ENCODE measurements at places on chromosomes 16 and 17.

- no peak for DNase-seq
Measured at GRCh38 chr17:52837492-52837891, 679.0 kb upstream of the CA10 start.

DNA sequence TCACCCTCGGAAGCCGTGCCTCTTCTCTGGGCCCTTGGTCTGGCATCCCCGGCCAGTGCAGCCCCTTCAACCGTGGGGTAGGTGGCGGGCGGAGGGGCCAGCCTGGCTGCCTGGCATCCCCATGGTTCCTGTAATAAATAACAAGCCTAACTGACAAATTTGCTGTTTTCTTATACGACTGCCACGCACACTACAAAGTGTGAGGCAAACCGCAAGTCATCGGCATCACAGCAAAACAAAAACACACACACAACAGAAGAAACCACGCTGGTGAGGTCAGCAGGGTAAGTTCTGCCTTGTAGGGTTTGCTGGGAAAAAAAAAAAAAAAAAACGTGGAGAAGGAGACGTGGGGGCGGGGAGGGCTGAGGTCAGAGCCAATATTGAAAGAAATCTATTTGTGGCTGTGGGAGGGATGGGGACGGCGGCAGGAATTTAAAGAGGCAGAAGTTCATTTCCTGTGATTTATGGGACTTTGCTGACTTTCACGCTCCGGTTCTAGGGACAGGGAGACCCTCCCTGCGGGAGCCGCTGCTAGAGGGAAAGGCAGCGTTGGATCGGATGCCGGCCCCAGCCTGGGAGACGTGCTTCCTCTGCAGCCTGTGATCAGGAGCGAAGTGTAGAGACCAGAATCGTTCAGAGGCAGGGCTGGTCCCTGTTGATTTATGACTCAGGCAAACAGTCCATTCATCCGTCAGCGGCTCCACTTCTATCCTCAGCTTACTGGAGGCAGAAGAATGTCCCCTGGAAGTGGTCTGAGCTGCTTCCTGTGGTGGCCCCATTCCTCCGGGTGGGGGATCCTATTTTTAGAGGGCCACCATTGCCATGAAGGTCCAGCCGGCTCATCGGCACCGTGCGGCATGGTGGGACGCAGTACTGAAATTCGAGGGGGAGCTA, 162.8 kb downstream of the FOXL1 start:
- no peak for DNase-seq

DNA sequence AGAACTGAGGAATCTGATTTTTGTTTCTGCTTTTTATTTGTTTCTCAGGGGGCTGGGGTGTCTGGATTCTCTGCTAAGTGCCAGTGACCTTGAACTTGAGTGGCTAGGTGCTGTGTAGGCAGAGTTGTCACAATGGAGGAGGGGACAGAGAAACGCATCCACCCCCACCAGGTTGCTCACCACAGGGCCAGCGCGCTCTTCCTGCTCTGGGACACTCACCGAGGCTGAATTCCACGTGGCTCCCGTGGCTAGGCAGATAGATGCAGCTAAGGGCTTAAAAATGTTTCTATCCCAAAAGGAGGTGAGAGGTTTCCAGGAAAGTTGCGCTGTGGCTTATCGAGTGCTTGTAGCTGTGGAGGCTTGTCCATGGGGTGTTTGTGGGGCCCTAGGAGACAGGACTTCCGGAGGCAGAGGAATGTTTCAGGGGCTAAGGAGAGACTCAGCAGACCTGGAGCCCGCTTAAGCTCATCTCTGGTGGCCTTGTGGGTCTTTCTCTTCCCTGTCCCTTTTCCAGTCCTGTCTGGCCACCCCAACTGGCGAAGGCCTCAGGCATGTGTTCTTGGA, 36.8 kb downstream of the ADCY7 start:
- no peak for DNase-seq

- no peak for DNase-seq
Measured at GRCh38 chr16:3745751-3746355, 28.5 kb upstream of the TRAP1 start.

DNA sequence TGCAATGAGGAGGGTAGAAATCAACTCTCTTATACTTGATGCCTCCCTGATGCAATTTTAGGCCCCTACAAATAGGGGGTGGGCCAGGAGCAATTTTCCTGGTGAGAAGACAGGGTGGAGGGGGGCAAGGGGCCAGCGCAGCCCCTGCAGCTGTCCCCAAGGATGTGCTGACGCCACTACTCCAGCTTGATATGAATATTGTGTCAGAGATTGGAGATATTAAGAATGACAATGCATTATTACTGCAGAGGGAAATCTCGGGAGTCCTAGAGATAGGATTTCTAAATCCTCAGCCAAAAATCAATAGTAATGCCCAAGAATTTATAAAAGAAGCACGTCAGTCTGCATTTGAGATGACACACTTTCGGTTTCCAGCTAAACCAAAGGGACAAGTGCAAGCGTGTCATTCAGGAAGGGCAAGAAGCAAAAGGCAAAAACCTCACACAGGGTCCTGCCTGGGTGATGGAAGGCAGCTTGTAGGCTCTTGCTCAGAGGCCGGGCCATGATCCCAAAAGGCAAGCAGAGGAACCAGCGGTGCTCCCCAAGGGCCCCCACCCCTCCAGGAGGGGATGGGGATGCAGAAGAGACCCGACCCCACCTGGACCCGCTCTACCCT, 178.8 kb downstream of the C16orf78 start:
- no peak for DNase-seq

GRCh38 chr17:18379246-18380146, 1.9 kb downstream of the EVPLL start:
- DNase-seq = no peak

- no peak for DNase-seq
Measured at GRCh38 chr17:76232342-76232741, 8.0 kb downstream of the RNF157 start.

- DNase-seq = no peak
Measured at GRCh38 chr16:63426275-63426870, 1390.1 kb upstream of the CDH8 start.

DNA sequence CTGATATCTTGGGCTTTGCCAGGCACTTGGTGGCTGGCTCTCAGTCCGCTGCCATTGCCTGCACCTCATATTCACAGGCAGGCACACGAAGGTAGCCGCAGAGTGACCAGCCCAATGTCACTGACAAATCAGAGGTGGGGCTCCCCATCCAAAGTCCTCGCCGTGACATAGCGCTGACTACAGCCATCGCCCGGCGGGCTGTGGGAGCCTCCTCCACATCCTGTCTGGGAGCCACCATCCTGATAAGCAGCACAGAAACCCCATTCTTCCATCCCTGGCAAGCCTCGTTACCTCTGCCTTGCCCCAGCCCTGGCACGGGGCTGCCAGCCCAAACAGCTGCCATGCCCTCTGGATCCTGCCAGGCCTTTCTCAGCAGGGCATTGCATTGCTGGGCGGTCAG, 437.8 kb downstream of the SLC39A11 start:
- DNase-seq = no peak

- DNase-seq = no peak
Measured at GRCh38 chr17:64343071-64343774, 47.4 kb downstream of the PECAM1 start.

DNA sequence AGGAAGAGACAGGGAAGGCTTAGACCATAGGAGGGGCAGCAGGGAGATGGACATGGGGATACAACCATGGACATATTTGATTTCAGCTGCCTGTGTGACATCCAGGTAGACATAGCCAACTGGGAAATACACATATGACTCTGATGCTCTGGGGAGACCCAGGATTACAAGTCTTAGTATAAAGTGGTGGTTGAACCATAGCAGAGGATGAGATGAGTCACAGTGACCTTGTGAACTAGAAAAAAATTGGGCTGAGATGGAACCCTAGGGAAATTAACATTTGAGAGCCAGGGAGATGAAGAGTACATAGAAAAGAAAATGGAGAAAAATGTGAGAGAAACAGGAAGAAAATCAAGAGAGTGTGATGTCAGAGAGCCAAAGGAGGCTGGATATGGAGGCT, 10.2 kb downstream of the MARCHF10 start:
- DNase-seq = no peak

- DNase-seq = no peak
Measured at GRCh38 chr17:78789149-78789662, 7.1 kb upstream of the CYTH1 start.

GRCh38 chr17:60641810-60642220, 35.8 kb upstream of the BCAS3 start:
- peak; percentile 48 for DNase-seq

DNA sequence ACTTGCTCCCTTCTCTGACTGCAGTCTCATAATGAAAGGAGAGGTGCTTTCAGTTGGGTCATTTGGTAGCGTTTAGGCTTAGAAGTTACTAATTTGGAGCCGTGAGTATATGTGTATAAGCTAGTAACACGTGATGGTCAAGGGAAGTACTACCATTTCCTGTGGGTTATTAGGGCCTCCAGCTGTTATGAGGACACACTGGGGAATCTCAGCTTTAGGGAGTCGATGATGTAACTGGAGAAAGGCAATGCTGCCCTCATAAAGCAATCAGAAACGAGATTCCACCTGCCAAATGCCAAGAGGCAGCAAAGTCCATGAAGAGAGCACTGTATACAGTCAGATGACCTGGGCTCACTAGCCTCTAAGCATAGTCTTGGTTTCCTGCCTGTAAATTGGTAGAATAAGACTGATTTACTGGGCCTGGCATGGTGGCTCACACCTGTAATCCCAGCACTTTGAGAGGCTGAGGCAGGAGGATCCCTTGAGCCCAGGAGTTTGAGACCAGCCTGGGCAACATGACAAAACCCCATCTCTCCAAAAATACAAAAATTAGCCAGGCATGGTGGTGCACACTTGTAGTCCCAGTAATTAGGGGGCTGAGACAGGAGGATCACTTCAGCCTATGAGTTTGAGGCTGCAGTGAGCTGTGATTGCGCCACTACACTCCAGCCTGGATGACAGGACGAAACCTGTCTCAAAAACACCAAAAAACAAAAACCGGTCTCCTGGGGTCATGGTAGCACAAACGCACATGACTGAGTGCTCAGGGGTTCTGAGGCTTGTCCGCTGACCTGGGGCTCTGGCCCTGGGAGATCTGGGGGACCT, 53.0 kb downstream of the SF3B3 start:
- no peak for DNase-seq

- DNase-seq = no peak
Measured at GRCh38 chr17:51036084-51036483, 84.6 kb downstream of the SPAG9 start.

- no peak for DNase-seq
Measured at GRCh38 chr17:3030096-3030495, 33.3 kb downstream of the OR1D5 start.

DNA sequence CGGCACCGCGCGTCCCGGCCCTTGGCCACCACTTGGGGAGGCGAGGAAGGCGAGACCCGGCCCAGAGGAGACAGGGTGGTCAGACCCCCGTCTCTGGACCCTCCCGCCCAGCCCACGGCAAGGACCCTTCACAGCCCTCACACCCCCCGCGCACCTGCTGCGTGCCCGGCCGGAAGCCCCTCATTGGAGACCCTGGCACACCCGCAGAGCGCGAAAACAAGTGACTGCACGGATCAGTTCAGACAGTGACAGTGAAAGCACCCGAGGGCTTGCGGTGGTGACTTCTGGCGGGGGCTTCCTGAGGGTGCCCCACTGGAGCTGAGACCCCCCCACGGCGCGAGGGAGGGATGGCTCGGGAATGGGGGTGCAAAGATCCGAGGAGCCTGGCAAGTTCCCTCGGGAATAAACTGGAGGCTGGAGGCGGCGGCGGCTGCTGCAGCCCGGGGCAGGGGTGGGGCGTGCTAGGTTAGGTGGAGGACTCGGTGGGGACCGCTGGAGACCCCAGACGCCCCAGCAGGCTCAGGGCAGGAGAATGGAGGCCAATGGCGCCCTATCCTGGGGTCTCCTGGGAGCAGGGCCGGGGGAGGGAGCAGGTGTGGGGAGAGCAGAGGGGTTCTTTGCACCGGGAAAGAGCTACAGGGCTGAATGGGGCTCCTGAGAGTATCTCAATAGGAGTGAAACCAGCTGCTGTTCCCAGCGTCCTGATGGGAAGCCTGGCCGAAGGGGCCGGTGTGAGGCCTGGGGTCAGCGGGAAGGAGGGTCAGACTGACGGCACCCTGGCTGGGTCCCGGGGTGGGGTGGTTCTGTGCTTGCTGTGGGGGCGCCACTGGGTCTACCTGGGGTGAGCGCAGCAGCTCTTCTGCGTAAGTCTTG, 824 bp upstream of the FBXL16 start:
- no peak for DNase-seq

DNA sequence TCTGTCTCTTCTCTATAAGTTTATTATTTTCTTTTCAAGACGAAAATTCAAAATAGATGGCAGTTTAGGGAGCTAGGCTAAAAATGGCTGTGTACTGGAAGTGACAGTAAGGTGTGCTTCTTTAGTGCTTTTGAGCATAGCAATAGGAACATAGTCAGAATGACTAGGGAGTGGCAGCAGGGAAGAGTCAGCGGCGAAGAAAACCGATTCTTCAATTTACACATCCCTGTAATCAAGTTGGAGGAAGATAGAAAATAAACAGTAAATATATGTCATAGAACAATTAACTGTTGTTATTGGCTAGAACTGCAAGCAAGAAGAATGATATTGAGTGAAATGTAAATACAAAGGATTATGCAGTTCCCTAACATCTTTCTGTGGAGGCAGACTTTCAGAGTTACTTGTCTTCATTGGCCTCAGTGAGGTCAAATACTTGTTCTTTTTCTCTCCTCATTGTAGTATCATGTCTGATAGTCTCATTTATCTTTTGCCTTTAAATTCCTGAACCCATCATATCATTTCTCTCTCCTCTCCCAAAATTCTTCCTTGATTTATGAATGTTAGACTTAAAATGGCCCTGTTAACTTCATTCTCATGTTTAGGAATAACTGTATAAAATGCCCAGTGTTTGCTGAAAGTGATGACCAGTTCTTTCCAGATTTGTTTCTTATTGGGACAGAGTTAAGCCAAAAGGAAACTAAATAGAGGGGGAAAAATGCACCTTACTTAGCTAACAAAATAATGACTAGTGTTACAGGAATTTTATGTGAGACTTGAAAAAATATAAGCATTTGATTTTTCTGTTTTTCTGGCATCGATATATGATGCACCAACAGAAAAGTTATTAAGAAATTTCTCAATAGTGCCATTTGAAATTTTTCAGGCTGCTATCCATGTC, 211.4 kb downstream of the BCAS3 start:
- DNase-seq = no peak

DNA sequence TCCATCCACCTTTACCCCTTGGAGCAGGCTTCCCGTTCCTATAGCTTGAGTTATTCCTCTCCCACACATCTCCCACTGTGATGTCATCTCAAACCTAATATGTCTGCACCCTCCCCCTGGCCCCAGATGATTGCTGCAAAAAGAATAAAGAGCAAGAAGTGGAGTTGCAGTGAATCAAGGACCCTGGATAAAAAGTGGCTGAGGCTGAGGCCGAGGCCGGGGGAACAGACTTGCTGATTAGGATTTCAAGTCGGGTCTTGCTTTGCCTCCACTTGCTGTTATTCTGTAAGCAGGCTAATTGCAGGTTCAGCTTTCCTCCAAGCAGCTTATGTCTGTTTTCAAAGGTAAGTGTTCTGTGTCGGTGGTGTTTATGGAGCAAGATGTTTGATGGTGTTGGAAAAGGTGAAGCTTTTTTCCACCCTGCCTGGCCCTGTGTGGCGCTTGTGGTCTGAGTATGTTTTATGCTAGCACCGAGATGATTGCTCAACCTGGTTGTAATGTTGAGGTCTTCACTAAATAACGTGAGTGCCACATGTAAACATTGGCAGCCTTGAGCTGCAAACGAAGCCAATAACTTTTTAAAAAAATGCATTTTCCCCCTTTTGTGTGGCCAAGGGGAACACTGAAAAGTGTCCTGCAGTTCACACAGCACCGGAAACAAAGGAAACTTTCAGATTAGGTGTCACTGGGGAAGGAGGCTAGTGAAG, 15.4 kb downstream of the HS3ST3B1 start:
- DNase-seq = no peak

GRCh38 chr16:17343028-17343427, 127.7 kb downstream of the XYLT1 start:
- DNase-seq = peak; percentile 29
